ENCODE measurements at places on chromosomes 12 and 14.

DNA sequence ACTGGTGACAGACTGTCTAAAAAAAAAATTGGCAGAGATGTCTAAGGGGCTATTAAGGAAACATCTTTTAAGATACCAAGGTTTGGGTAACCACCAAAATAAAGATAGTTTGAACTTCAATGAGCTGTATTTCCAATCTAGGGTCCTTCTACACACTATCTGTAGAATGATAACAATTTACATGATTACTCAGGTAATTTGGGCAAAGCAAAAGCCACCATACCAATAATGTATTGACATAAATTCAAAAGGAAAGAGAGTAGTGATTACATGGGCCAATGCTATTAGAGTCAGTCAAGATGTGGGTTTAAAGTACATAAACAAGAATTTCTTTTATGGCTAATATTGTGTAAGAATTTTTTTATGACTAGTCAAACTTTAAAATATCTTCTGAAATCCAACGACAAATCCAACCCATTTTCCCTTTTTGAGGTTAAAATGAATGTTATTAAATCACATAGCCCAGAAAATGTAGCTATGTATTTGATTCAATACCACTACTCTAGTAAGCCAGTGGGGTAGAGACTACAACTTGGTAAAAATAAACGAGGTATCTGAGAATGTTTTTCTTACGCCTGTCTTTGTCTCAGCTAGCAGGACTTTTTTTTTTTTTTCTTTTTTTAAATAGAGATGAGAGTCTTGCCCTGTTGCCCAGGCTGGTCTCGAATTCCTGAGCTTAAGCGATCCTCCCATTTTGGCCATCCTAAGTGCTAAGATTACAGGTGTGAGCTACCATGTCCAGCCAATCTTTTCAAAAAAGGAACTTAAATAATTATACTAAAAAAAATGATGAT lies 10.4 kb downstream of the PNN start:
- DNase-seq: no peak

DNA sequence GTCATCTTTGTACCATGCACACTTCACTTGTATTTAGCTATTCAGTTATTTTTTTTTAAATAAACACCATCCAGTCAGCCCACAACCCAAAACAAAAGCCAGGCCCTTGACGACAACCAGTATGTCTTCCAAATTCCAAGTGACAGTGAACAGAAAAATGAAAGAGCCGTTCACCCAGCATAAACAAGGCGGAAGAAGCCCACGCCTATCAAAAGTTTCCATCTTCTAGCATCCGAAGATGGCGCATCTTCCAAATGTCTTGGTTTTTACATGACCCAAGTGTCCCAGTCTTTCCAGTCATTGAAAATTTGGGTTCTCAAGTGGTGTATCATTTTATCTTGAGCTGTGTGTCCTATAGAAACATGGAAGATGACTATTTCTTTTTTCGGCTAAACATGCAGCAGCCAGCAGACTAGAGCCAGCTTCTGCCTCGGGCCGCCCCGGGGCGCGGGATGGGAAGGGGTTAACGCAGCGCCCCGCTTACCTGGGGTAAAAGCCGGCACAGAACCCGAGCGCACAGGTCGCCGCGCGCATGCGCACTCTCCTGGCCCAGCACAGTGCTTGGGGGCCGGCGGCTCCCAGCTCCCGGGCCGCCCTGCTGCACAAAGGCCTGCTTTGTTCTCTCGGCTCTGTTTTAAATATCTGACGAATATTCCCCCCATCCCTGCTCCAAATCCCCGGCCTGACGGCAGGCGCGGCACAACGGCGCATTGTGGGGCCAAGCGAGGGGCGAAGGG lies 164.8 kb downstream of the ZFP36L1 start:
- DNase-seq: peak; percentile 47

DNA sequence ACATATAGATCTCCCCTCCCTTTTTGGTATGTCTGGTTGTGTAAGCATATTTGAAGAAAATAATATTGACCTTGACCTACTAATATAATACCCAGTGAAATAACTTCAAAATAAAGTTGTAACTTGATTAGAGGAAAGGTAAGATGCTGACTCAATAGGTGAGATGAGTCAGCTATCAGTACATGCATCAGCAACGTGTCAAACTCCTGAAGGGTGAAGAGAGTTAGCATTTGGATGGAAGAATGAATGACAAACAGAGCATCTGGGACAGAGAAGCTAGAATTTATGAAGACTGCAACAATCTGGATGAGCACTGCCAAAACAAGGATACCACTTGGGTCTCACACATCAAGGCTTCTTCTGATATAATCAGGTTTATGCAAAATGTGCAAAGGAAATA lies 74.9 kb downstream of the PPP2R5E start:
- DNase-seq: no peak

DNA sequence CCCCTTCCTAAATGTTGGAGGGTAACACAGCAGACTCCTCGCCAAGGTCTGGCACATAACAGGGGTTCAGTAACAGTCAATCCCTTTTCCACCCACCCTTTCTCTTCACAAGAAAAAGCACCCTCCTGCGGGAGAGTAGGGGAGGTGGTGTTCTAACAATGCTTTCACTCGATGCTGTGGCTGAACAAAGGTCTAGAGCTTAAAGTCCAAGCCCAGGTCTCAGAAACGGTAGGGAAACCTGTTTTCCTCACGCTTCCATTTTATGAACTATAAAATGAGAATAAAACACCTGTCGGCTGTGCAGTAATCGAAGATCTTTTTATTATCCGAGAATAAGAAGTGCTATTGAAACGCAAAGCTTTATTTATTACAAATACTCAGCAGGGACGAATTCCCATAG lies 20.9 kb upstream of the CACNA2D4 start:
- DNase-seq: no peak

DNA sequence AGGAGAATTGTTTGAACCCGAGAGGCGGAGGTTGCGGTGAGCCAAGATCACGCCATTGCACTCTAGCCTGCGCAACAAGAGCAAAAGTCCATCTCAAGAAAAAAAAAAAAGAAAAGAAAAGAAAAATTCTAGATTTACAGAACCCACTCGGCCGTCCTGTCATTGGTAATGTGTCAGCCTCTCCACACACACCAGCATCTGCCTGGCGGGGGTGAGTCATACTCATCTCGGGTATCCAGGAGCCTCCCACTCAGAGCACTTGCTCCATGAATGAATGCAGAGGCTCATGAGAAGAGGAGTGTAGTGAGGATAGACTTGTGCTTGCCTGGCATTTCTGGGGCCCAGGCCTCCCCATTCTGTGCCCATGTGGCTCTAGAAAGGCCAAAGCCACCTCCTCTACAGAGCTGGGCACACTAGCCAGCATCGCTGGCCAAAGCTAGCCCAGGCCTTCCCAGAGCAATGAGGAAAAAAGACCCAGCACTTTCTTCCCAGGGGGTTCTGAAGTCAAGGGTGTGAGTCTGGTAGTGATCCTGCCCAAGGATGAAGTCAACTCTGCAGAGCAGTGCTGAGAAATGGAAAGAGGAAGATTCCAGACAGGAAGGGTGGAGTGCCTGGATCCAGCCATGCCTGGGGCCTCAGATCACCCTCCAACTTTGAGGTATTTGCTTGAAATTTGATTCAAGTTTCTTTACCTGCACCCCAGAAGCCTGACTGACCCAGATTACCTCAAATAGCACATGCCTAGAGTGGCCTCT lies 31.2 kb upstream of the KLC1 start:
- DNase-seq: no peak

- DNase-seq: no peak
Observed at GRCh38 chr12:106288494-106289195, 13.9 kb upstream of the TCP11L2 start.

GRCh38 chr12:51528852-51529650 lies 62.0 kb upstream of the SCN8A start:
- DNase-seq: no peak

GRCh38 chr12:111124183-111124582 lies 203.8 kb upstream of the MYL2 start:
- no peak for DNase-seq

DNA sequence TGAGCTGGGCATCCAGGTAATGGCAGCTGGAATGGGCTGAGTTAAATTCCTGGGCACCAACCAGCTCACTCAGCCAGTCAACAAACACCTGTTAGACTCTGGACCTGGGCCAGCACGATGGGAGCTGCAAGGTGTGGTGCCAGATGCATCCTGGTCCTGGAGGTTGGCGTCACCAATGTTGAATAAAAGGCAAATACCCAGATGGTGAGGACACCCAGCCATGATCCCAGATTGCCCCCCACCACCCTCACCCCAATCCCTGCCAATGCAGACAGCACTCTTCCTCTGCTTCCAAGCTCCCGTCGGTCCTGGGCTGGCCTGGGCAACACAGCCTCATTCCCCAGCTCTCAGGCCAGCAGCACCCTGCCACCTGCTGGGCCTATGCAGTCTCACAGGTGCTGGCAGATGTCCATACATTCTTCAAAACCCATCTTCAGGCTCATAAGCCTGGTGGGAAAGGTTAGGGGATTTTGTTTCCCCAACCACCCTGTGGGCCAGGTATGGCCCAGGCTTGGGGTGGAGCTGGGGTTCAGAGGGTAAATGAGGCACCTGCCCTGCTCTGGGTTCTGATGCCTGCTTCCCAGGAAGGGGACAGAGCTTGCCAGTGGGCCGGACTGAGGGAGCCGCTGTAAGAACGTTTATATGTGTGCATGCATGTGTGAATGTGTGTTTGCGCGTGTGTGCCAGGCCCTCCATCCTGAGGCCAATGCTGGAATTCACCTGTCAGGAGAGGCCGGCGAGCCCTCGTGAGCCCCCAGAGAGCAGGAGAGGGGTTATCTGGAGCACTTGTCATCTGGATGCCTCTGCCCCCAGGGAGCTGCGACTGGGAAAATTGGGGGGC lies 58.0 kb downstream of the LGMN start:
- DNase-seq: no peak

GRCh38 chr14:92709340-92710000 lies 39.0 kb downstream of the LGMN start:
- DNase-seq: no peak

DNA sequence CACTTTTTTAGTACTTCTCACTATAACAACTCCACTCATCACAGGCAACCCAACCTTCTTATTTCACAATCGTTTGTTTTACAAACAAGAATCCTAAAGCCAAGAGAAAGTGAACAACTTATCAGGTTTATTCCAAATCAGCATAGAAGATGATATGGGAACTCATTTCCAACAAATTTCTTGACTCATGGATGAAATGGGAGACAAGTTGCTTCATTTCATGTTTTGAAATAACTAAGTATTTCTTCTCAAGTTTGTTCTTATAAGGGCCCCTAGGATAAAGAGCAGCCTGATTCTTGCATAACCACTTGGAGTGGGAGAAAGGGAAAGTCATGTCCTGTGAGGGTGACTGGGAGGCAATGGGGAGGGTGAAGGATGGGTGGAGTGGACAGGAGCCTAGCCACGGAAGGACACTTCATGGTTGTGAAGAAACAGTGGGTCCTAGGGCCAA lies 168.3 kb downstream of the DUSP6 start:
- no peak for DNase-seq

- DNase-seq: no peak
Observed at GRCh38 chr14:20769421-20769820, 1.2 kb downstream of the EDDM3B start.

- DNase-seq: no peak
Observed at GRCh38 chr12:69331519-69331908, 16.7 kb upstream of the LYZ start.

GRCh38 chr12:116454950-116455447 lies 104.2 kb upstream of the MAP1LC3B2 start:
- no peak for DNase-seq

DNA sequence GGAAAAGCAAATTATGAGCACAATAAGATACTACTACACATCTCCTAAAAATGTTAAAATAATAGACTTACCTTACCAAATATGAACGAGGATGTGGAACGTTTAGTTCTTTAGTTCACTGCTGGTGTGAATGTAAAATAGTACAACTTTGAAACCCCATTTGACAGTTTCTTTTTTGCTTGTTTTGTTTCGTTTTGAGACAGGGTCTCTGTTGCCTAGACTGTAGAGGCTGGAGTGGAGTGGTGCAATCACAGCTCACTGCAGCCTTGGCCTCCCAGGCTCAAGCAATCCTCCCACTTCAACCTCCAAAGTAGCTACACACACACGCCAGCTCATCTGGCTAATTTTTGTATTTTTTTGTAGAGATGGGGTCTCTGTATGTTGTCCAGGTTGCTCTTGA lies 136.4 kb upstream of the FAR2 start:
- DNase-seq: no peak

- no peak for DNase-seq
Observed at GRCh38 chr12:24084800-24085199, 135.3 kb upstream of the SOX5 start.

DNA sequence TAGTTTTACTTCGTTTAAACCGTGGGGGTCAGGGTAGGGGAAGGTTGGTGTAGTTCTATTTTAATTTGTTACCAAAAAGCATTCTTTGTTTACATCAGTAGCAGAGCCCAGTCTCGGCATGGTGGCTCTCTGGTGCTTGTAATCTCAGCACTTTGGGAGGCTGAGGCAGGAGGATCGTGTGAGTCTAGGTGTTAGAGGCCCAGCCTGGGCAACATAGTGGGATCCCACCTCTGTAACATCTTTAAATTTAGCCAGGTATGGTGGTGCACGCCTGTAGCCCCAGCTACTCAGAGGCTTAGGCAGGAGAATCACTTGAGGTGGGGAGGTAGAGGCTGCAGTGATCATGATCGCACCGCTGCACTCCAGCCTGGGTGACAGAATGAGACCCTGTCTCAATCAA lies 2.2 kb downstream of the LRRC43 start:
- DNase-seq: no peak

GRCh38 chr12:12734054-12734453 lies 16.9 kb downstream of the CDKN1B start:
- DNase-seq: no peak

- DNase-seq: peak; percentile 71
Observed at GRCh38 chr12:124545508-124546418, 21.6 kb downstream of the NCOR2 start.

DNA sequence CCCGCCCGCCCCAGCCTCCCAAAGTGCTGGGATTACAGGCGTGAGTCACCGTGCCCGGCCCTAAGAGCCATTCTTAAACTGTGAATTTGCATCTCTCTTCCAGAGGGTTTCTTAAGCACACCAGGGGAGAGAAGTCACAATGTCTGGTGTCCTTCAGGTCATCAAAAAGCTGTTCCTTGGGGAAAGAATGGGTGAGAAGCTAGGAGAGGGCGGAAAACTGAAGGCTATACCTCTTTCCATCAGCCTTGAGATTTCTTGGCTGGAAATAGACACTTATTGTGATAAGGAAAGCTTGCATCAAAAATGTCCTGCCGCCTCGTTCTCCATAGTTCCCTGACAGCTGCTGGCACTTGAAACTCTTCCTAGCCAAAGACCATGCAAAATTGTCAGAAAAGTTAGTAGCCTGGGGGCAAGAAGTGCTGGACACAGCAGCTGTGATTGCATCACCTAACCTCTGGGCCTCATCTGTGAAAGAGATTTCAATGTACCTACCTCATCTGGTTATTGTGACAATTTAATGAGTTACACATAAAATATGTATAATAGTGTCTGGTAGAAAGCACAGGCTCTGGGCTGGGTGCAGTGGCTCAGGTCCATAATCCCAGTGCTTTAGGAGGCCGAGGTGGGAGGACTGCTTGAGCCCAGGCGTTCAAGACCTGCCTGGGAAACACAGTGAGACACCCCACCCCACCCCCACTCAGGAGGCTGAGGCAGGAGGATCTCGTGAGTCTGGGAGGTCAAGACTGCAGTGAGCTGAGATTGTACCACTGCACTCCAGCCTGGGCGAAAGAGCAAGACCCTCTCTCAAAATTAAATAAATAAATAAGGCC lies 9.7 kb upstream of the UBC start:
- no peak for DNase-seq

Measured in activated CD8-positive, alpha-beta T cell treated with anti-CD3 and anti-CD28 coated beads, Interleukin-2, amount 10 ng/mL, durations not matched to agents 7 days and 5 days (primary cell).